NCI-H1436 treated with DMSO at 0.1 percent for 48 hours (cell line): ENCODE measurements at places on chromosomes 7 and 10.

GRCh38 chr7:20932785-20933527 lies 146.3 kb upstream of the SP8 start:
- peak; percentile 44 for DNase-seq

GRCh38 chr10:6151087-6151977 lies 51.4 kb upstream of the PFKFB3 start:
- DNase-seq, result no peak

- DNase-seq, result no peak
These were observed 70.9 kb downstream of the DAGLB start for GRCh38 chr7:6376820-6377219.

DNA sequence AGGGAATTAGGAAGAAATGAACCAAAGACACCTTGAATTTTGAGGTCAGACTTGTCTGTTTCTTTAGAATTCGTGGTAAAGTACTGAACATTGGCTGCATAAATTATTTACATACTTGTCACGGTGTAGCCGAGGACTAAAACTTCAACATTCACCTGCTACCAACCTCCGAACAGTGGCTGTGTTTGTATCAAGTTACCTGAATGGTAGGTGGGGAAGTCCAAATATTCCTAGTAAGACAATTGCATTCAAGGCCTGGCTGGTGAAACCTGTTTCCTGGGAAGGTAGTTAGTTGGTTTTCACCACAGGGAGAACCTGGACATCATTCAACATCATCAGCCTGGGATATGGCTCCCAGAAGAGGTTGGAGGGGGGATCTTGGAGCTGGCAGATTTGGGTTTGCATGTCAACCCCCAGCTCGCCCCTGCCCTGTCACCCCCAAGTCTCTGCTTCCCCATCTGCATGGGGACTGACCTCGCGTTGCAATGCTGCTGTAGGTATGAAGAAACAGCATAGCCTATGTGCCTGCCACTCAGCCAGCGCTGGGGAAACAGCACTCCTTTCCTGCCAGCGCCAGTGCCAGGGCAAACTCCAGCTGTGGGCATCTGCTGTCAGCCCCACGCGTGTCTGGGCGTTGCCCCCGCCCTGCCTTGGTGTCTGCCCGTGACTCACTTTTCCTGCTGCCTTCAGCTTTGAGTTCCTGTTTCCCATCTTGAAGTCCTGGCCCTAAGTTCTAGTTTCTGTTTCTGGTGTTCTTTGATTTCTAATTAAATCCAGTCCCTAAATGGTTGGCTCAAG lies 12.7 kb upstream of the LARP4B start:
- no peak for DNase-seq

DNA sequence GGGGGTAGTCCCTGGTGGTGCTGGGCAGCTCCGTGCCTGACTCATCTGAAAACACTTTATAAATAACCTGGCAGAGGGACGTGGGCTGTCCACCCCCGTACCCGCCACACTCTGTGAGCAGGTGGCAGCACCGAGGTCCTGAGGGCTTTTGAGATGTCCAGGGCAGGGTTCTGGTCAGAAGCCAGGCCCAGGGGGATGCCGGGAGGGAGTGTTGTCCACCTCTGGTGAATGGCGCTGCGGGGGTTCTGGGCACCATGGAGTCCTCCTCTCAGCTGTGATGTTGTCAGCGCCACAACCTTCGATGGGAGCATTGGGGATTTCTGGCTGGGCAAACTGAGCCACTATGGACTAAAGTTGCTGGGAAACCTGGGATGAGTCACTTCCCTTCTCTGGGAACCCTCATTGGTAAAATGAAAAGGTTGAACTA lies 27.4 kb upstream of the GOLGA7B start:
- DNase-seq, result no peak

DNA sequence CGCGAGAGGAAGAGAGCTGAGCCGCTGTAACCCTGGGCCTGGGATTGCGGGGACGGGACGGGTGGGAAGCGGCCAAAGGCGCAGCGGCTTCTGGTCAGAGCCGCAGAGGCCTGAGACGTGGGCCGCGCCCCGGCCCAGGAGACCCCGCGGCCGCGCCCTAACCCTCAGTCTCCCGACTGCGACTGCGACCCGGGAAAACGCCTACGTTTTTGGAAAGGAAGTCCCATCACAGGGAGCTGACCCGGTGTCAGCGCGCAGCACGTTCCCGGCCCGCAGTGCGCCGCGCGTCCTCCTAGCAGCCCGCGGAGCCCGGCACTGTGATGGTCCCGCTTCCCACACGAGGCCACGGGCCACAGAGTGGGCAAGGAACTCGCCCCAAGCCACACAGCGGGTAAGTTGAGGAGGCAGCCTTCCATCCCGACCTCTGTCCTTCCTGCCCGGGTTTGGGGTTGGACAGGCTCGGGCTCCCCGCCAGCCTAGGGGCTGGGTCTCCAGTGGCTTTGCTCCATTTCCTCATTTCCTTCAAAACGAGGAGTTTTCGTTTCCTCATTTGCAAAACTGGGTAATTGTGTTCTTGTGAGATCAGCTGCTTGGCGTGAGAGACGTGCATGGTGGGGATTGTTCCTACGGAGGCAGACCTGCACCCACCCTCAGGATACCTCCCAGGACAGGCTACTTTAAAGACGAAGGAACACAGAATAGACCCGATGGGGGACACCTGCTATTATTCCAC lies 1.2 kb downstream of the GPNMB start:
- no peak for DNase-seq

DNA sequence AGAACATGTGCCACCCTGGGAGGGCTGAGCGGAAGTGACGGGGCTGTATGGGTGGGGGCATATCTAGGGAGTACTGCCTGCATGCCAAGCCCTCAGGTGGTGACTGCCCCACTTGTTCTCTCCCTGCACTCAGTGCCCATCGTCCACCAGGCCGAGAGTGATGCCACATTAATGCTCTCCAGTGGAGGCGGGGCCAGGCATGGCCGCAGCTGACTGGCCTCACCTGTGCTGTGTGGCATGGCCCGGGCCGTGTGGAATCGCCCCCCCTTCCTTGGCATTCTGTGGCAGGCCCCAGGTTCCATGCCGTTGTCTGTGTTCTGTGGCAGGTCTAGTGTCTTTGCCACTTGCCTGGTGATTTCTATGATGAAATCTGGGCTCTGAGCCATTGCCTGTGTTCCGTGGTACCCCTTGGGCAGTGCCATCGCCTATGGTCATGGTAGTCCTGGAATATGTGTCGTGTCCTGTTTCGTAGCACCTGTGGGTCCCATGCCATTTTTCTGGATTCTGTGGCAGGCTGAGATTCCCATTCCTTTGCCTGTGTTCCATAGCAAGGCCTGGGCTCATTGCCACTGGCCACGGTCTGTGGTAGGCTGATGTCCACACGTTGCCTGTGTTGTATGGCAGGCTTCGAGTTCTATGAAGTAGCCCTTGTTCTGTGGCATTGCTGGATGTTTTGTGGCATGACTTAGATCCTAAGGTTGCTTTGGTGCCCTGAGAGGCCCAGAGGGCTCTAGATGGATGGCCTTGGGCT lies 8.9 kb downstream of the FLNC start:
- no peak for DNase-seq

- no peak for DNase-seq
These were observed 567.2 kb downstream of the SUGCT start for GRCh38 chr7:40701836-40702551.

DNA sequence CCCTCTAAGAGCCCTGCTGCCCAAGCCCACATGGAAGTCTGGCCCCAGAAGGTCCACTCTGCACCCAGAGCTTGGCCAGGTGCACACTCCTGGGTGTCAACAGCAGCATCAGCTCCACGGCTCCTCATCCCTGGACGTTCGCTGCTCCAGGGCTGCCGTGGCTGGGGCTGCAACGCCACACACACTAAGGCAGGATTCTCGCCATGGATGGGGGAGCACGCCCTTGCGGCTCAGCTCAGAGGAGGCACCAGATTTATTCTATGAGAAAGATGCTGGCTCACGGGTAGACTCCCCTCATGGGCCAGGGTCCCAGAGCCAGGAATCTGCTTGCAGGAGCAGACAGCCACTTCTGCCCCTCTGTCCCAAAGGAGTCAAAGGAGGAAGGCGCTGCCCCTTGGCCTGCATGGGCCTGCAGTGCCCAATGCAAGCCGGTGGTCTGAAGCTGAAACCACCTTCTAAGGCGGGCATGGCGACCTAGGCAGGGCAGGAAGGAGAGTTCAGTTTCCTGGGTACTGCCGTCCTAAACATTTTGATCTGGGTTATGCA lies 42.1 kb downstream of the CFAP46 start:
- DNase-seq, result no peak

DNA sequence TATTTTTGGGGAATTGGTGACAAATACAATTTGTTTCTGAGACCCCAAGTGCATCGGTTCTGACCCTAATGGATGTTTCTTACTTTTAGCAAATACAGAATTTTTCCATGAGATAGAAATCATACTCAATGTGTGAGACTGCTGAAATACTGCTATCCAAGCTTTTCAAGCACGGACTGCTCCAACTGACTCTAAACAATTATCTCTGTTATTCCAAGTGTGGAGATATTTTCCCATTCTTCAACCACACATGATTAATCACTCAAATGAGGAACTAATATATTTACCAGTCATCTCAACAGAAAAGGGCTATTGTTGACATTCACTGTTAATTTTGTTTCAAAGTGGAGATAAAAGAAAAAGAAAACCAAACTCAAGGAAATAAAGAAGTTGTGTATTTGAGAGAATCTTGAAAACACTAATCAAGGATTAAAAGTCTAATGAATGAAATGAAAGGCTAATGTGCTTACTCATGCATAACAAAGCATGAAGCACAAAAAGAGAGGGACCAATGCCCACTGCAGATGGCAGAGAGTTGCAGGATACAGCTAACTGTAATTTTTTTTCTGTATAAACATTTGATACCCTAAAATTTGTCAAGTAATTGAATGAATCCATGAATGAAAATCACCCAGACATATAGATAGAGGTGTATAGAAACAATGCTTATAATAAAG lies 423.6 kb downstream of the DGKB start:
- DNase-seq, result no peak

GRCh38 chr10:93542358-93542791 lies 24.1 kb upstream of the FFAR4 start:
- DNase-seq, result no peak

DNA sequence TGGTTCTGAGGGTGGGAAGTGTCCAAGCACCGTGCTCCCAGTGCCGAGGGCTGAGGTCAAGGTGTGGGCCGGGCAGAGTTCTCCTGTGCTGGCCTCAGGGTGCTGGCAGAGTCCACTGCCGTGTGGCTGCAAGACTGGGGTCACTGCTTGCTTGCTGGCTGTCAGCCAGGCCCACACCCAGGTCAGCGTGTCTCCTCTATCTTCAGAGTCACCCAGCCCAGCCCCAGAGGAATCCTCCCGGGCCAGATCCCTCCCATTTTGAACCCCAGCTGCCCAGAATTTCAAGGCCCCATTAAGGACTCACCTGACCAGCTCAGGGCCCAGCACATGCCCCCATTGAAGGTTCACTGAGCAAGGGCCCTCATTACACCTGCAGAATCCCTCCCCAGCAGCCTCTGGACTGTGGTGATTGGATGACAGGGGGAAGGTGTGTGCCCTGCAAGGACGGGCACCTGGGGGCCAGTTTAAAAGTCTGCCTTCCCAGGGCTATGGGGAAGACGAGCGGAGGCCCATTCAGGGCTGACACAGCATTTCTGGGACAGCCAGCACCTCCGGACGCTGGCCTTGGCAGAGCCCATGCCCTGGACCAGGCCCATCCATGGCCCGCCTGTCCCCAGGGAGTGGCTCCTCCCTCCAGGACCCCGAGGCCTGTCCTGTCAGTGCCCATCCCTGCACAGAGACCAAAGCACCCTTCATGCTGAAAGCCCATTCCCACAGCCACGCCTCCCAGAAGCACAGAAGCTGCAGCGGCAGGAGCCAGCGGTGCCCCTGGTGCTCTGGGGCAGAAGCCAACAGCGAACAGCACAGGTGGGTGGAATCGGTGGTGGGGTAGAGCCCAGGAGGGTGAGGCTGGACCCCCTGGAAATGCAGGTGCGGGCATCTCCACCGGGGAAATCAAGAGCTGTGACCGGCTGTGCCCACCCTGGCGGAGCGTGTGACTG lies 45.1 kb upstream of the PPP2R2D start:
- no peak for DNase-seq

GRCh38 chr7:18290865-18291264 lies 204.7 kb upstream of the HDAC9 start:
- no peak for DNase-seq

DNA sequence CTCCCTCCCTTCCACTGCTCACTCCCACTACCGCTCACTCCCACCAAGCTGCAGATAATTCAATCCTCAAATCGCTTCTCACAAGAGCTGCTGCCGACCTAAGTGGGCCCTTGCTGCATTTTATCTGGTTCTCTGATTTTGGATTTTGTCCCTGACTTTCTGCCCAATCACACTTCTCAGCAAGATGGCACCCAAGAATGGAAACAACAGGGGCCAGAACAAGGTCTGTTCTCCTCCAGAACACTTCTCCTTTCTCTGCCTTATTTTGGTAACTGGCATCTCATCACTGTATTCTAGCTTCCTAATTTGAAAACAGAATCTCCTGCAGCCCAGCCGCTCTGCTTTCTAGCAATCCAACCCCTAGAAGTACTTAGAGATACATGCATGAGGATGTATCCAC lies 172.8 kb downstream of the GRID1 start:
- no peak for DNase-seq
